ENCODE measurements at places on chromosomes 6 and 20. TPM values are rescaled to one million over a fixed set of nuclear protein-coding genes. Genes with fewer than 3 reads are reported as not detected.

The LY86 gene
- 2.4 TPM for total RNA-seq

The FOXF2 gene
- total RNA-seq, result 0.24 TPM

GRCh38 chr6:47109281-47109680 lies 67.1 kb upstream of the ADGRF1 start:
- DNase-seq, result no peak

DNA sequence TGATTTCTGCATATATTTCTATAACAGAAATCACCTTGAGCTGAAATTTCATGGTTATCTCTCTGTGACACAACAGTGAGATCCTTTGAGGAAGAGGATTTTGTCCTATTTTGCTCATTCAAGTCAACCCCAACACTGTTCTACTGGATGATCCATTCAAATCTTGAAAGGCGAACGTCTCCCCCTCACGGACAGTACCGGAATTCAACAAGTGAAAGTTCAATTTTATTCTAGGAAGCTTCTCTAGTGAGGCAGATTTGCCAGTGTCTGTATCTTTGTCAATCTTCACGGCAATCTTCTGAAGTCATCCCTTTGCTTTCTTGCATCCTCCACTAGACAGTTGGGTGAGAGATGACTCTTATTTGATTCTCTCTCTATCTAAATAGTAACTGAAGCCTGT lies 91.7 kb upstream of the PDE7B start:
- no peak for DNase-seq

All from left cardiac atrium (tissue), 4 donors.